ENCODE measurements at places on chromosomes 7 and 10.
A peak's percentile ranks its signal among the peaks of the same experiment; 100 is the strongest.

DNA sequence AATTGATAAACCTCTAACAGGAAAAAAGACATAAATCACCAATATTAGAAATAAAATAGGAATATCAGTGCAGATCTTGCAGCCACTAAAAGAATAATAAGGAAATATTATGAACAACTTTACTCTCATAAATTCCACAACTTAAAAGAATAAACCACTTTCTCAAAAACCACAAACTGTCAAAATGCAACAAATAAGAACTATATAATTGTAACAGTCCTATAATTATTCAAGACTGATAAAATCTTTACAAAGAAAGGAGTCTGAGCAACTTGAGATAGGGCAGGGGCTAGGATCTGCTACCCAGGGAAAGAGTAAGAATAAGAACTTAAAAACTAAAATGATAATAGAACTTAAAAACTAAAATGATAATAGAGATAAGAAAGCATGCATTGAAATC, 169.5 kb upstream of the GDF10 start:
- DNase-seq, result no peak

- peak; percentile 77 for DNase-seq
Observed at GRCh38 chr7:73701357-73701995, 18.0 kb downstream of the STX1A start.

DNA sequence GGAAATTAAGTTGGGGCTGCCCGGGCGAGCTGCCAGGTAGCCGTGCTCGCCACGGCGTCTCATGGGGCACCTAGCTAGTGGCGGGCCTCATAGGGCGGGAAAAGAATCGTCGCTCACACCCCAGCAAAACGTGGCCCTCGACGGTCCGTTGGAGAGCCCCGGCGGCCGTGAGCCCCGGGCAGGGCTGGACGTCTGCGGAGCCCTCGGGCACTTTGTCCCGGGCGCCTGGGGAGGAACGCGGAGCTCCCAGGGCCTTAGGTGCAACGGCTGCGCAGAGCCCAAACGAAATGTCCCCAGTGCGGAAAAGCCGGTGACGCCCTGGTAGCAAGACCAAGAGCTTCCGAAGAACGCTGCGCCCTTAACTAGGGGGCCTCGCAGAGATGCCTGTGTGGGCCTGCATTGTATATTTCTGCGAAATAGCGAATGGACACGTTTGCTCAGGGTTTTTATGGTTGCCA, 866 bp upstream of the SFMBT2 start:
- no peak for DNase-seq

GRCh38 chr7:91212582-91212981, 51.7 kb upstream of the FZD1 start:
- DNase-seq, result peak; percentile 47

DNA sequence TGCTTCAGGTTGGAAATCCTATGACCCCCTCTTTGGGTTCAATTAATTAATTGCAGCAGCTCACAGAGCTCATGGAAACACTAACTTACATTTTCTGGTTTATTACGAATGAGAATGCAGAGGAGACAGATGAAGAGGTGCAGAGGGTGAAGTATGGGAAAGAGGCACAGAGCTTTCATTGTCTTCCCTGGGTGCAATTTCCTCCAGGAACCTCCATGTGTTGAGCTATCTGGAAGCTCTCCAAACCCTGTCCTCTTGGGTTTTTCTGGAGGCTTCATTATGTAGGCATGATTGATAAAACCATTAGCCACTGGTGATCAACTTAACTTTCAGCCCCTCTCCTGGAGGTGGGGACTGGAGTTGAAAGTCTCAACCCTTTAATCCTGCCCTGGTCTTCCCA, 133.0 kb upstream of the AUTS2 start:
- DNase-seq, result no peak

- DNase-seq, result peak; percentile 49
Observed at GRCh38 chr7:140562926-140563481, 77.6 kb downstream of the DENND2A start.

DNA sequence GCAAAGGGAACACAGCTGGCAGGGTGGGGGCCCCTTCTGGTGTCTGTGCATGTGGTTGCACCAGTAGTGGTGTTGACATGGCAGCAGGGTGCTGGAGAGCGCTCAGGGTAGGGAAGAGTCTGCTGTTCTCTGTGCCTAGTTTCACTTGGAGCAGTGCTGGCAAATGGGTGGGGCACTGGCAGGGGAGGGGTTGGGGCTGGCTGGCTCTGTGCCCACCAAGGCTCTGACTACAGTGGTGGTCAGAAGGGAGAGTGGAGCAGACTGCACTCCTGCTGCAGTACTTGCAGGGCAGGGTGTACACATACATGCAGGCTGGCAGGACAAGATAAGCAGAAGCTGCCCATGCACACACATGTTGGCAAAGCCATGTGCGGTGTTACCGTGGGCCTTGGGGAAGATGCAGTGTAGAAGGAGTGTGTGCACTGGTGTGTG, 18.2 kb downstream of the FAM25A start:
- DNase-seq, result no peak

- DNase-seq, result no peak
Observed at GRCh38 chr7:142440906-142441411, 183.1 kb upstream of the PRSS58 start.

GRCh38 chr7:15213093-15213492, 310.5 kb upstream of the DGKB start:
- DNase-seq, result no peak

Measured in fibroblast of skin of abdomen (primary cell).